ENCODE measurements at places on chromosomes 16 and 17. TPM values are rescaled to one million over a fixed set of nuclear protein-coding genes. Genes with fewer than 3 reads are reported as not detected.

Gene CBFA2T3
- not detected for total RNA-seq

Gene EXOC3L1
- 10.8 TPM for total RNA-seq

Gene SLC52A1
- not detected for total RNA-seq

DNA sequence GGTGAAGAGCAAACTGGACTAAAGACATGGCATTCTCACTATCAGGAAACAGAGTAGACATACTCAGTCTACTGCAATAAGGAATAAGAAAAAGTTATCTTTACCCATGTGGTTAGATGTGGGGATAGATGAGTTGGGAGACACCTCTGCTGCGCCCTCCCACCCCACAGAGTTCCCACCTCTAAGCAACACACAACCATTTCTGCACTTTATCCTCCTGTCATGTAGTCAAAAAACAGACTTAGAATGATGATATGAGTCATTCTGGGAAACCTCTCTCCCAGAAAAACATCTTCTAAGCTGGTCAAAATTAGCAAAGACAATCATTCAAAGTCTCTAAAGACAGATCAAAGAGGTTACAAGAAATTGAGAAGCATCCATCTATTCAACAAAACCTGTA, 94.9 kb downstream of the CACNG1 start:
- DNase-seq, result no peak

DNA sequence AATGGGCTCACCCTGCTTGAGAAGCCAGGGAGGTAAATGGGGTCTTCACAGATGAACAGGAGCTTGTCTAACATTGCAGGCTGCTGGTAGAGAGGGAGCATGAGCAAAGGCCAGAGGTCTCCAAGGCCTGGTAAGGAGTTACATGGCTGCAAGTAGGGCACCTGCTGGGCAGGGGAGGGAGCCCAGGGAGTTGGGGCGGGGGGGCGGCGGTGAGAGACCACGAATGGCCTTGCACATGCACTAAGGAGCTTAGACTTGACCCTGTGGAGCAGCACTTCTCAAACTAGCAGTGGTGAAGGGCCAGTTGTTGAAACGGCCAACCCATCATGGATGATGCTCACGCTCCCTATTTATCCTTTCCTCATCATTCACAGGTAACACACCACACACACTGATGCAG, 38.4 kb downstream of the ERN1 start:
- no peak for DNase-seq

DNA sequence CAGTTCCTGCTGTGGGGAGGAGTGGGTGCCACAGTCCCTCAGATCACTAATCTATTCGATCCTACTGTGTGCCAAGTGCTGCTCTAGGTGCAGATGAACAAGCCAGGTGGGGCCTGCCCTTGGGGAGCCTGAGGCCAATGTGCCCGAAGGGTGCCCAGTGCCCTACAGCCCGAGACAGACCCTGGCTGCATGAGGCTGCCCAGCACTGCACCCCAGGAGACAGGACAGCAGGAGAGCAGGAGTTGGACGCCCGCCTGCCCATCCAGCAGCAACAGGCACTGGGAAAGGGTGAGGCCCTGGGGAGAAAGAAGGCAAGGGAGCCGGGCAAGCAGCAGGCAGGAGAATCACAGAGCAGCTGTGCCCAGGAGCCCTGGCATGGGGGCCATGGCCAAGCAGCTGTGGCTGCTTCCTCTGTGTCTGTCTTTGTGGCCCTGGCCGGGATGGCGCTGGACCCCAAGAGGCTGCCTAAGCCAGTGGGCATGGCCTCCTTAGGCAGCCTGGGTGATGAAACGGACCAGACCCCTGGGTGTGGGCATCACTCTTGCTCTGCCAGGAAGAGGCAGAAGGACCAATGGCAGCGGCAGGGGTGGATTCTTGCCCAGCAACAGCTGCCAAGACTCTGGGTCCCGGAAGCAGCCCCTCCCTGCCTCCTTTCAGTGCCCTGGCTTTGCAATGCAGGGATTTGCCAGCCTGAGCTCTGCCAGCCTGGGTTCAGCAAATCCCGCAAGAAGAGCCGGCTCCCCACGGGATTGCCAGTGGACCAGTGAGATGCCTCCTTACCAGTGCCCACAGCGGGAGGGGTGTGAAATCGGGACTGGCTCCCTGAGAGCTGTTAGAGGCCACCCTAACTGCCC, 179.6 kb upstream of the TNRC6C start:
- no peak for DNase-seq

DNA sequence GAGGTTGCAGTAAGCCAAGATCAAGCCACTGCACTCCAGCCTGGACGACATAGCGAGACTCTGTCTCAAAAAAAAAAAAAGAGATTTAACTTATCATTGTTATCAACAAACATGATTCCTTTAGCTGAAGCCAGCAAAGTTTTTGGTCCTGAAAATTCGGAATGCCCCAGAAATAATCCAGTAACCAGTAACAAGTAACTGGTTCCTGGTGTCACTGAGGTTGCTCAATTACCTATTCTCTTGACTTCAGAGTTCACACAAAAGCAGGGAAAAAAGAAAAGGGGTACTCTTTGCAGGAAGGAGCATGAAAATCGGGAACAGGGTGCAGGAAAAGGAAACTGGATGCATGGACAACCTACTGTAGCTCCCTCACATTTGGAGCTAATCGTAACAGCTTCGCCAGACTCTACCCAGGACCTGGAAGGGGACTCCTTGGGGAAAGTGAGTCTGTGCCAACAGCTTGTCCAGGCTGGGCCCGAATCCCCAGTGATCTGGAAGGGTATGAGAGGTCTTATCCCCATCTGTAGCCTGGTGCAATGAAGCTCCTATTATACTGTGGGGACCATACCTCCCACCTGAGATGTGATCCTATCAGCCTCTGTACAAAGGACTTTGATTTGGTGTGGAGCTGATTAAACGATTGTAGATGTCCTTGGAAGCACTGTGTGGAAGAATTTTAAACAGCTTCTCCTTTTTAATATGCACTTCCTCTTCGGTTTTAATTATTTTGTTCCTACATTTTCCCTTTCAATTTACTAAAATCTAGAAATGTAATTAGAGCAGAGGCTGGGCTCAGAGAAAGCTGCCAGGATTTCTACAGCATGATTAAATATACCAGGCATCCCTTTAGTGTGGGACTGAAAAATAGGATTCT, 3.4 kb upstream of the SPOP start:
- DNase-seq, result no peak

All from endothelial cell of umbilical vein (primary cell).